AG08396 (cell line): ENCODE measurements at places on chromosomes 6 and 20.

DNA sequence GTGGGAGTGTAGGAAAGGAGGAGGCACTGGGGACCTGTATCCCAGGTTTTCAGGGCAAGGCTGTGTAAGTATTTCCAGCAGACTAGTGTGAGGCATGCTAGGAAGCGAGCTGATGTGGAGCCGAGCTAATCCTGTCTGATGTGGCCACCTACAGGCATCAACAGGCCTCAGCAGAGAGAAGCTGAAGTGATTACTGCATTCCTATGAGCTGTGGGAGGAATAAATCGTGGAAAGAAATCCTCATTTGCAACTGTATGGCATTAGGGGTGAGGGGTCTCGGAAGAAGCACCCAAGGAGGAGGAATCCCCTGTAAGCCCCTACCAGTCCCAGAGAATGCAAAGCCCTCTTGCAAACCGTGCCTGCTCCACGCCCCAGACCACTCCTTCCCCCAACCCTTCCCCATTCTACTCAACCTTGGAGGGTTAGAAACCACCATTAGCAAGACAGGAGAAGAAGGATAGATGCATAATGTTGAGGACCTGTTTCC lies 41.6 kb downstream of the C6orf15 start:
- DNase-seq = peak; percentile 78

GRCh38 chr6:5677219-5678000 lies 329.3 kb downstream of the NRN1 start:
- no peak for DNase-seq

DNA sequence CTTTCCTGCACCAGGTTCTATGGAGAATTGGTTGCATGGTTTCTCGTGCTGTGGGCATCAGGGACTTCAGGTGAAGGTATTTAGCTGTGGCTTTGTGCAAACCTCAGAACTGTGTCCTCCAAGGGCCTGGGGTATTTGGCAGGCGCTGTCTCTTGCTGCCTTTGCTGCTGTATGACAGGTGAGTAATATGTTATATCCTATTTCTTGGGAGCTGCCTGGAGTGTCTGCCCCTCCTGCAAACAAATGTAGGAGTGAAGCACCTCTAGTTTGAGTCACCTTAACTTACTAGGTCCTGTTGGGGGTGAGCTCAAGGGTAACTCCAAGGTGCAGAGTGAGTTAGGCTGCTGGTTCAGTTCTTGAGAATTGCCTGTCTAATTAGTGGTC lies 177.7 kb upstream of the RNF24 start:
- no peak for DNase-seq

GRCh38 chr6:157525292-157525889 lies 144.4 kb downstream of the ZDHHC14 start:
- no peak for DNase-seq
